ENCODE measurements at places on chromosomes 3 and 15. TPM values are rescaled to one million over a fixed set of nuclear protein-coding genes. Genes with fewer than 3 reads are reported as not detected.
A peak's percentile ranks its signal among the peaks of the same experiment; 100 is the strongest.

GRCh38 chr15:88057836-88058235 is 198.7 kb downstream of the NTRK3 start:
- no peaks in the 10 kb centered on the region for H3K27me3 ChIP-seq
- H3K27ac ChIP-seq: no peak overlapping the region
- H3K4me3 ChIP-seq: no peak overlapping the region
- H3K36me3 ChIP-seq: no peaks in the 10 kb centered on the region
- no peaks in the 10 kb centered on the region for H3K4me1 ChIP-seq
- DNase-seq: no peak

DNA sequence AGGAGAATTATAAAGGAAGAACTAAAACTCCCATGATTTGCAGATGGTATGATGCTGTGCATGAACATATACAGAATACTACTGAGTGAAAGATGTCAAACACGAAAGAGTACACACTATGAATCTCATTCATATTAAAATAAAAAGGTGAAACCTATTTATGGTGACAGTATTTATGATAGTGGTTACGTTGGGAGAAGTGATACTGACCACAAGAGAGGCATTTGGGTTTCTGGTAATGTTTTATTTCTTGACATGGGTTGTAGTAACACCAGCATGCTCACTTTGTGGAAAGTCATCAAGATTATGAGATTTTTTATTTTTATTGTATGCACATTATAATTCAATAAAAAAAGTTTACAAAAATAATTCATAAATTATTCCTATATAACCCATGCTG is 324.0 kb downstream of the GAP43 start:
- no peak overlapping the region for H3K4me3 ChIP-seq
- H3K27me3 ChIP-seq: no peaks in the 10 kb centered on the region
- H3K4me1 ChIP-seq: no peaks in the 10 kb centered on the region

ACTRT3 gene
- 0.20 TPM for total RNA-seq

DNA sequence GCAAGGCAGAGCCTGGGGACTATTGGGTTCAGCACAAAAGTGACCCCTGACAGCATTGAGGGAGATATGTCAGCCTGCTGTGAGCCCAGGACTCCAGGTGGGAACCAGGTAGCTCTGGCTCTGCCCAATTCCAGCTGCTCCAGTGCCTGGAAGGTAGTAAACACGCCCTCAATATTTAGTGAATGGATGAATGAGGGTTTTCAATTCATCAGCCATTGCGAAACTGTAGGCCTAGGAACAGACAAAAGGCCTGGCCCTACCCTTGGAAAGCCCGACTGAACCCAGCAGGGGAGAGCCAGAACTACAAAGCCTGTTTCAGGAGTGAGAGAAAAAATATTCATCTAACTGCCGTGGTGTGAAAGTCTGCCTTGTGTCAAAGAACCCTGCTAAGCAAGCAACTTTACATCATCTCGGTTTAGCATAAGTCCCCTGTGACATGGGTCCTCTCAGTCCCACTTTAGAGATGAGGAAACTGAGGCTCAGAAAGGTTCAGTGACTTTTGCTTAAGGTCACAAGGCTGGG is 8.1 kb upstream of the CSK start:
- DNase-seq: no peak
- no peak overlapping the region for H3K4me3 ChIP-seq
- H3K4me1 ChIP-seq: peaks cover 66% of the 10 kb centered on the region
- peak overlapping the region; percentile 74 for H3K27ac ChIP-seq
- peaks cover 3% of the 10 kb centered on the region for H3K27me3 ChIP-seq

SI gene
- not detected for total RNA-seq

SATB1 gene
- 357 TPM for total RNA-seq

DNASE1L3 gene
- total RNA-seq: not detected

BOC gene
- total RNA-seq: not detected
